ENCODE measurements at places on chromosomes 7 and 10.

DNA sequence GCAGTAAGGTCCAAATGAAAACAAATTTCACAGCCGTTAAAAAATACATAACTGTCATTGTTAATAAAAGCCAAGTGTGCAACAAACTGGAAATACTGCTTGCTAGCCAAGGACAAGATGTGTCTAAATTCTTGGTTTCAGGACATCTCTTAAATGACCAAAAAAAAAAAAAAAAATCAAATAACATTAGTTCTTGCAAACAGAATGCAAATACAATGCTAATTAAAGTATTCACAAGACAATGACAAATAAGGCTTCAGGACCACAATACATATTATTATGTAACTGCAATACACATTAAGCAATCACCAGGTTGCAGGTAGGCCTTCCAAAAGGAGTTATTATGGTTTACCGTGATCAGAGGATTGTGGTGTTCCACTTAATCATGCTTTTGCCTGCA, 3.6 kb downstream of the ARHGAP21 start:
- DNase-seq = peak; percentile 93

DNA sequence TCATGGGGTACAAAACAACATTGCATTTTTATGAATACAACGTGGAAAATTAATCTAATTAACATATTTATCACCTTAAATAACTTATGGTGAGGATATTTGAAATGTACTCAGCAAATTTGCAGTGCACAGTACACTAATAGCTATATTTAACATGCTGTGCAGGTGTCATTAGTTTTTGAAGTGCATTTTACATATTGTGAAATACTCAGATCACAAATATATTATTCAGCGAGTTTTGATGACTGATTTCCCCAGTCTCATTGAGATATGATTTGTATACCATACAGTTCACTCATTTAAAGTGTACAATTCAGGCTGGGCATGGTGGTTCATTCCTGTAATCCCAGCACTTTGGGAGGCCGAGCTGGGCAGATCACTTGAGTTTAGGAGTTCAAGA, 59.5 kb downstream of the TET1 start:
- DNase-seq = no peak

GRCh38 chr7:103609778-103610177, 163.8 kb upstream of the SLC26A5 start:
- DNase-seq = no peak

DNA sequence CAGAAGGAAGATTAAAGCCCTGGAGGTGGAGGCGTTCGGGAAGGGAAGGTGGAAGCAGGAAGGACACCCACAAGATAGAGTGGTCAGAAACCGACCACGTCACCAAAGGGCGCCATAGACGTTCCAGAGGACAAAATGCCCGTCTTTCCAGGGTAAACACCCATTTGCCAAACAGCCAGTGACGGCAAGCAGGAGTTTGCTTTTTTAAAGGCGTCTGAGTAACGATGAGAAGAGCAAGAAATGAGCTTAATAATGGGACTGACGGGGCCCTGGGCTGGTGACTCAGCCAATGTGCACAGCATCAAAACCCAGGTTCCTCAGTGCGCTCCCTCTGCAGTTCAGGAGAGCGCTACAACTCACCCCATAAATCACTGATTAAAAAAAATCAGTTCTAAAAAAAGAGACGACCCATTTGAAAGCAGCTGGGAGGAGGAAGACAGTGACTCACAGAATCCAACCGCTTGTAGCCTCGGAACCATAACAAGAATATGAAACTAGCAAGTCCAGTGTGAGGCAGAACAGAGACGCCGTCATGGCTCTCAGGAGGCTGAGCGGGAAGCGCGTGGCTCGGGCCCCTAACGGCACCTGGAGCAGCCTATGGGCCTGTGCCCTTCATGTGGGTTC, 5.9 kb downstream of the DIP2C start:
- no peak for DNase-seq
